ENCODE measurements at places on chromosomes 11 and 22. TPM values are rescaled to one million over a fixed set of nuclear protein-coding genes. Genes with fewer than 3 reads are reported as not detected.

P2RY6 gene
- 2.9 TPM for total RNA-seq

DEFB131B gene
- not detected for total RNA-seq

OR8D1 gene
- not detected for total RNA-seq

NXF1 gene
- total RNA-seq: 85.7 TPM

AQP11 gene
- total RNA-seq: 5.5 TPM

ADAMTS15 gene
- 3.2 TPM for total RNA-seq

TBX1 gene
- total RNA-seq: 3.9 TPM

SYT9 gene
- total RNA-seq: 2.1 TPM

KCTD14 gene
- total RNA-seq: 23.6 TPM

MUC5AC gene
- 18.6 TPM for total RNA-seq

ACR gene
- total RNA-seq: 0.92 TPM

ZBTB16 gene
- 85.4 TPM for total RNA-seq

FGF3 gene
- not detected for total RNA-seq

OR51I1 gene
- 0.23 TPM for total RNA-seq

C11orf91 gene
- 0.26 TPM for total RNA-seq

CAPN5 gene
- 197 TPM for total RNA-seq

All from mucosa of gallbladder (tissue), 1 donor.